ENCODE measurements at places on chromosomes 2 and 18. TPM values are rescaled to one million over a fixed set of nuclear protein-coding genes. Genes with fewer than 3 reads are reported as not detected.

Gene HOXD13
- not detected for total RNA-seq

Gene SKA1
- total RNA-seq: 0.21 TPM

GRCh38 chr2:67216103-67216502 is 181.0 kb upstream of the ETAA1 start:
- DNase-seq: no peak

GRCh38 chr2:11398750-11399437 is 54.5 kb upstream of the ROCK2 start:
- DNase-seq: peak; percentile 58

DNA sequence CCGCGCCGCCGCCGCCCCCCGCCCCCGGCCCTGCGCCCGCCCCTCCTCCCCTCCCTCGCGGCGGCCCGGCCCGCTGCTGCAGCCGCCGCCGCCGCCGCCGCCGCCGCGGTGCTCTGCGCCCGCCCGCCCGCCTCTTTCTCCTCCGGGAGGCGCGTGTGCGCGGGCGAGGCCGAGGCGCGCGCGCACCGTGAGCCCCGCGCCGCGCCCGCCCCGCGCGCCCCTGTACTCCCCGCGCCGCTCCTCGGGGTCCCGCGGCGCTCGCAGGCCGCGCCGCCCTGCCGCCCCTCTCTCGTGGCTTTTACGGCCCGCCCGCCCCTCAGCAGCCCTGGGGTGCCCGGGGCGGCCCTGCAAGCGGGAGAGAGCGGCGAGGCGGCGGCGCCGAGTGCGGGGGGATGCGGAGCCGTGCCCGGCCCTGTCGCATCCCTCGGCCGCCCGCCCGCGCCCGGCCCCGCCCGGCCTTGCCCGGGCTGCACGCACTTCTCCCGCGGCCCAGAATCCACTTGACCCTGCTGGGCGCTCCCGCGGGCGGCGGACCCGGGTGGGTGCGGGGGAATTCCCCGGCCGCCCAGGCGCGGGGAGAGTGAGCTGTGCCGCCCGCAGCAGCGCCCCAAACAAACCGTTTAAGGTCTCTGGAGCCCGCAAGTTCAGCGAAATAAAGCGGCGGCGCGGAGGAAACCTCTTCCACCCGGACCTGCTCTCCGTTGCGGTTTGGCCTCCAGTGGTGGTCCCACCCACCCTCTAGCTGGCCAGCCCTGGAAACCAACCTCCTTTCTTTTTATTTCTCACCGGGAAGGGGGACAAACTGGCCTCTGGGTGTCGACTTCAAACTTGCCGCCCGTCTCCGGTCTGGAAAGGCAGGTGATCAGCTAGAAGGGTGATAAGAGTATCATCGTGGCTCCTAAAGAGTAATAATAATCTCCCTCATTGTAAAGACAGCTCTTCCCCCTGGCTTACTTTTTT is 37.4 kb downstream of the AFF3 start:
- peak; percentile 28 for DNase-seq

DNA sequence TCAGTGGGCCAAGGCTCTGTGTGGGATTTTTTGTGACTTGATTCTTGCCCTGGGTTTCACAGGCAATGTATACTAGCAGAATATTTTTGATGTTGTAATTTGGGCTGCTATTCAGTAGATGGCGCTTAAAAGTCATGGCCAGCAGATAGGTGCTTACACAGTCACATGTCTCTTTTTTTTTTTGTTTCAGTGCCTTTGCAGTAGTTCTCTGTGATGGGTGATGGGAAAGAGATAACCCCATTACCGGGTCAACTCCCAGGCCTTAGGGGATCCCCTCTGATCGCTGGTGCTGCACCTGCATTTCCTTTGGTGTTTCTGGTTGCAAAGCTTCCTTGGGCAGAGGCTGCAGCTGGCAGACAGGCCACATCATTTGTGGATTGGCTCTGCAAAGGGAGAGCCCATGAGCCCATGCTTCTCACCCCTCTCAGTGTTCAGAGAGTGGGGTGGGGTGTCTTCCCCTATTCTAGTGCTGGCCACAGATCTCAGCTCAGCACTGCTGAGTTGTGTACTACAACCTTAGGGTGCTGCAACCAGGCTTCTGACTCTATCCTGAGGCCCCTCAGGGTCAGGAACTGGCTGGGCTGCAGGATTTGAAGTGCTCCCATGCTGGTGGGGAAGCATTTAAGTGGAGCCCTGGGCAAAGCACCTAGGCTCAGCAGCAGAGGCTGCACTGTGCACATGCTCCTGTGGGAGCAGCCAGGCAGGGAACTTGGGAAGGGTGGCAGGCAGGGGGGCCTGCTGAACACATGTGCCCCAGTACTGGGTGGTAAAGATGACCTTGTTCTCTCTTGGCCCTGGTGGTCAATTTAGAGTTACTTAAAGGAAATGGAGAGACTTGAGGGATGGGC is 219.8 kb upstream of the SPHKAP start:
- no peak for DNase-seq
